ENCODE measurements at places on chromosomes 6 and 20.
A peak's percentile ranks its signal among the peaks of the same experiment; 100 is the strongest.

DNA sequence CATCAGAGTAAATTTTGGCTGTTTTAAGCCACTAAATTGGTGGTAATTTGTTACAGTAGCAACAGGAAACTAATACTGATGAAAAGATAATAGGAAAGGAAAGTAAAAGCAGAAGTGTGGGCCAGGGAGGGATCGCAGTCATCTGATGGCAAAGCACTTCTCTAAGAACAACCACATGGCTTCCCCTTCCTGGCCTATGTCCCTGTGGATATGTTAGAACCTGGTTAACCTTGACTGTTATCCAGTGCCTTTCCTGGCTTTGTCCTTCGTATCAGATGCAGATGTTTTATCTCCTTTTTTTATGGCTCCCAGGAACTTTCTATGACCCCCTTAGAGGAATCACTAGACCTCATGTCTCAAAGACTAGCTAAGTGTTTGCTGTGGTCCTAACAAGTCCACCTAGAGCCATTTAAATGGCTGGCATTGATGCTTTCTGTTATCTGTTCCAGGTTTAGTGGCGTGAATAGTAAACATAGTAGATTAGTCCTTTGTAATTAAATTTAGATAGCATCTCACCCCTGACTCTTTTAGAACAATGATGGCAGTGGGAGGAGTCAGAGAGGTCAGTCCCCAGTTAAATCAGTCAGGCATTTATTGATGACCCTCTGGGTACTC, 79.2 kb upstream of the PHACTR2 start:
- DNase-seq = no peak

DNA sequence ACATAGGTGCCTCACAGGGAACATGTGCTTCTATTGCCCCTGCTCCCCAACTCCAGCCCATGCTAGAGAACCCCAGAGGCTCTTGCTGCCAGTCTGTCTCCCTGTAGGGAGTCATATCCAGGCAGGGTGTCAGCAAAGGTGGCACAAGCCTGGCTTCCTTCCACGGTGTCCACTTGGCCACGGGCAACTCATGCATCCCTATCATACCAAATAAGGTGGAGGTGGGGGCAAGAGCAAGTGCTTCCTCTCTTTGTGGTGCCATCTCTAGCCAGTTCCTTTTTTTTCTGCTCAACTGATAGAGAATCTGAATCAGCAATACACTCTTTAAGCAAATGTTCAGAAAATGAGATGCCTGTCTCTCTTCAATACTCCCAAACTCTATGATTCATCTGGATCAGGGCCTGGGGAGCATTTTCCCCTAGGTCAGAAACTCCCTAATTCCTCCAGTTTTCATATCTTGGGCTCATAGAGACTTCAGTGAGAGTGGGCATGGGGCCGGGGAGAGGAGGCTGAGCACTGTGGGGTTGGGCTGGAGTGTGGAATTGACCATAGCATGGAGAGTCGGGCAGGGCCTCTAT, 105.1 kb upstream of the GPR6 start:
- no peak for DNase-seq

DNA sequence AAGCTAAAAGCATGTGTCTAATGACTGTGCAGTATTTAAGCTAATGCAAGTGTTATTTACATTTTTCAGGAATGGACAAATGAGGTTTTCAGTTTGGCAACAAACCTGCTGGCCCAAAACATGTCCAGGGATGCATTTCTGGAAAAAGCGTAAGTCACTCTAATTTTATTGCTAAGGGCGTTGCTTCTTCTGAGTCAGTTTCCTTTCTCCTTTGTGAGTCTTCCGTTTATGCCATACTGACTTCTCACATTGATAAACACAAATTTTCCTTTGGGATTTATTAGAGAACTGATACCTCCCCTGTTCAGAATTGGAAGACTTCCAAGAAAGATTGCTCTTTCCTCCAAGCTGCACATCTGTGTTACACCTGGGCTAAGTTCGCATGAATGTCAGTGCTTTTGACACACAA, 422.9 kb upstream of the PLCB4 start:
- no peak for DNase-seq

DNA sequence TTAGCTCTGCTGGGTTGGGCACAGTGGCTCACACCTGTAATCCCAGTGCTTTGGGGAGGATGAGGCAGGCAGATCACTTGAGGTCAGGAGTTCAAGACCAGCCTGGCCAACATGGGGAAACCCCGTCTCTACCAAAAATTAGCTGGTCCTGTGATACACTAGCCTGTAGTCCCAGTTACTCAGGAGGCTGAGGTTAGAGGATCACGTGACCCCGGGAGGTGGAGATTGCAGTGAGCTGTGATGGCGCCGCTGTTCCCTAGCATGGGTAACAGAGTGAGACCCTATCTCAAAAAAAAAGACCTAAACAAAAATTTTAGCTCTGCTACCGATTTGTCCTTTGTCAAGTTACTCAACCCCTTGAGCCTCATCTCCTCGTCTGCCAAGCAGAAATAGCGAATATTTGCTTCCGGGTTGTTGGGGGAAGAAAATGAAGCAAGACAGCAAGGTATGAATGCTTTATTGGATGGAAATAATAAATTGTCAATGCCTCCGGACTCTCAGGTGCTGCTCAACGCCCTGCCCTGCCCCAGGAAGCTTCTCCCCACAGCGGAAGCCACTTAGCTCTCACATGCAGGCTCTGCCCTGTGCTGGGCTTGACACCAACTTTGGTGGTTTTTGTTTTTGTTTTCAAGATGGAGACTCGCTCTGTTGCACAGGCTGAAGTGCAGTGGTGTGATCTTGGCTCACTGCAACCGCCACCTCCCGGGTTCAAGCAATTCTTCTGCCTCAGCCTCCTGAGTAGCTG, 24.9 kb upstream of the ITCH start:
- DNase-seq = no peak

DNA sequence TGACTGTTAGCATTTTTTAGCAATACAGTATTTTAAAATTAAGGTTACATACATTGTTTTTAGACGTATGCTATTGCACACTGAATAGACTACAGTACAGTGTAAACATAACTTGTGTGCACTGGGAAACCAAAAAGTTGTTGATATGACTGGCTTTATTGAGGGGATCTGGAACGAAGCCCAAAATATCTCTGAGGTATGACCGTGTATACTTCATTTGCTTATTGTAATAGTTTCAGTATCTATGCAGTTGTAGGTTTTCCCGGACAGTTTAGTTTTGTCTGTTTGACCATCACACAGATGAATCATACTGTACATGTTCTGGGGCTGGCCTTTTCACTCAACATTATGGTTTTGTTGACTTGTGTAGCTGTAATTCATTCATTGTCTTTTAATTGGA, 6.9 kb upstream of the ZBTB12 start:
- DNase-seq = peak; percentile 60

GRCh38 chr6:57162028-57162427, 10.1 kb upstream of the BAG2 start:
- DNase-seq = no peak

GRCh38 chr6:49087369-49087768, 375.7 kb downstream of the MMUT start:
- no peak for DNase-seq

GRCh38 chr20:44728801-44729443, 13.8 kb downstream of the CCN5 start:
- DNase-seq = no peak

GRCh38 chr6:125102411-125102810, 51.2 kb upstream of the TPD52L1 start:
- no peak for DNase-seq

DNA sequence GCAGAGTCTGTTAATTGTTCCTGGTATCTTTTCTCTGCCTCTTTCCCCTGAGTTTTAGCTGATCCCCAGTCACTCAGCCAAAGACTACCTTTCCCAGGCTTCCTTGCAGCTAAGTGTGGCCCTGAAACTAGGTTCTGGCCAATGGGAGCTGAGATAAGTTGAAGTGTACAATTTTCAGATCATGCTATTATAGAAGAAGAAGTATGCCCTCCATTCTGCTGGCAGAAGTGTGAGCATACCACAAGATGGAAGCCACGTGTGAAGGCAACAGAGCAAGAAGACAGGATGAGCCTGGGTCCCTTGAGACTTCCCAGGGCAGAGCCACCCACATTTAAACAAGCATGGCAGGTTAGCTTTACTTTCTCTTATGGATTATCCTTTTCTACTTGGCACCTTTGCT, 273.2 kb downstream of the HIVEP2 start:
- no peak for DNase-seq

GRCh38 chr6:106502559-106502958, 126.7 kb downstream of the RTN4IP1 start:
- no peak for DNase-seq

GRCh38 chr20:47785854-47786764, 828 bp upstream of the SULF2 start:
- no peak for DNase-seq

DNA sequence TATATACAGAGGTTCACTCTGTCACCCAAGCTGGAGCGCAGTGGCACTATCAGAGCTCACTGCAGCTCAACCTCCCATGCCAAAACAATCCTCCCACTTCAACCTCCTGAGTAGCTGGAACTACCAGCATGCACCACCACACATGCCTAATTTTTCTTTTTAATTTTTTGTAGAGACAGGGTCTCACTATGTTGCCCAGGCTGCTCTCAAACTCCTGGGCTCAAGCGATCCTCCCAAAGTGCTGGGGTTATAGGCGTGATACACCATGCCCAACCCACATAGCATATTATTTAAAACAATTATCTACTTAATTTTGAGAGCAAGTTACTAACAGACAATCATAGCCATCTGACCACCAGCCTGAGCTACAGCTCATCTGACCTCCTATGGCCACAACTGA, 459.9 kb upstream of the JARID2 start:
- no peak for DNase-seq

DNA sequence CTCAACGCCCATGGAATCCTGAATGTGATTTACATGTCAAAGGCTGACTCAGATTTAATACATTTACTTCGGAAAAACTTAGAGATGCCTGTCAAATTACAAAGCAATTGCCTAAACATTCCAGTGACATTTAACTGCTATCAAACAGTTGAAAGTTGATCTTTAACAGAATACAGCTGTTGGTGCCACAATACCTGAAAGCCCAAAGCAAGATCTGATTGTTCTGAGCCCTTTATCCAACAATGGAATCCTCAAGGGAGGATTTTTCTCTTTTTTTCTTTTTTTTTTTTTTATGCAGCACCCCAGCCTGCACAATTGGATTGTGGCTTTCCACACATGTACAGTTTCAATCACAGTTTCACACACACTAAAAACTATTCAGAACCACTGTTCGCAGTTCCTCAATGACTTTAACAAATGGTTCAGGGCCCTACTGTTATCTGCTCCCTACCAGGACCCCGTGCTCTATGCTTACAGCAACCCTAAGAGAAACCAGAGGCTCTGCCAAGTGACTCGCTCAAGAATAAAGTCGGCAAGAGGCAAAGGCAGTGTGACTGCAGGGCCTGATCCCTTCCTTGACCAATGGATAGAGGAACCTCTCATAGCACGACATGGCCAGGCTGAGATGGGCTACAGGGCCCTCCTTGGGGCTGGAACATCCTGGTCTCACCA, 33.3 kb downstream of the EPB41L2 start:
- no peak for DNase-seq

- DNase-seq = no peak
These were observed 55.0 kb upstream of the DACT2 start for GRCh38 chr6:168374541-168375071.

DNA sequence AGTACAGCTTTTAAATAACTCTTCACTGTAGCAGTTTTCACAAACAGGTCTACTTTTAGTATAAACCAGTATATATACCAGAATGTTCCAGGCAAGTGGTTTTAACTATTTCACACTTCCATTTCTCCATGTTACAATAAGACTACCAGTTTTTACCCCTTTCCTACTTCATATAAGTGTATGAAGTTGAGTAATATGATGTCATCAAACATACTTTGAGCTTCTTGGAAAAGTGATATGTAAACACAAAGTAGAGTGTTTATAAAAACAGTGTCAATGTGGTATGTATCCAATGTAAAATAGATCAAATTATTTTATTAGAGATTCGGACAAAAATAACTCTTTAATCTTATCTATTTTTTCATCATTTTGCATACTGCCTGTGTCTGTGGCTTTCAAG, 2.5 kb upstream of the PAQR8 start:
- DNase-seq = no peak

- peak; percentile 46 for DNase-seq
These were observed 60.2 kb downstream of the GCLC start for GRCh38 chr6:53484476-53485280.

DNA sequence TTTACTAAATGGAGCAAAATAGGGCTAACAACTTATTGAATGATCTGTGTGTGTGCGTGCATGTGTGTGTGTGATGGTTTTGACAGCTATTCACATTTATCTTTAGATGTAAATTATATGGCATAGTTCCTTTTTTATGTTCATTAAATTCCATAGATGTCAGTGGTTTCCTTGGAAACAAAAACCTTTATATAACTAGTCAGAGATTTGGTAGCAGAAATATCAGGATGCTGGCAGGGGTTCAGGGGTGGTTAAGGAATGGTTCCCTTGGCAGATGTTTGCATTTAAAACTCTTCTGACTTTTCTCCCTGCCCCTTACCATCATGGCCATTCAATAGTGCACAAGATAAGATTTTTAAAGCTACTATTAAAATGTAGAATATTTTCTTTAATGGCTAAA, 256.6 kb downstream of the PLCB1 start:
- no peak for DNase-seq

DNA sequence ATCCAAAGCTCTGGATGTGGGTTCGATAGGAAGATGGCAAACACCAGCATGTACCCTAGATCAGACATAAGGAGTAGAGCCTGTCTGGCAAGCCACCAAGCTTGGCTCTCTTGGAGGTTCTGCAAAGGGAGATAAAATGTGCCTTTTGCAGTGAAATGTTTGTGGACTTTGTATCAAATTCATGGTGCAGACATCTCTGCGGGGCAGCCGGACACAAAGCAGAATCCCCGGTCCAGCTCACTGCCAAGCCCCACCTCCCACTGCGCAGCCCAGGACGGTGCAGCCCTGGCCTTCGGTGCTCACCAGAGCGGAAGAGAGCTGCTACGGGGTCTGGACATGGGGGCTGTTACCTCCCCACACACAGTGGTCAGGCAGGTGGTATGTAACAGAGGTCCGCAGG, 333.6 kb upstream of the JARID2 start:
- DNase-seq = no peak

DNA sequence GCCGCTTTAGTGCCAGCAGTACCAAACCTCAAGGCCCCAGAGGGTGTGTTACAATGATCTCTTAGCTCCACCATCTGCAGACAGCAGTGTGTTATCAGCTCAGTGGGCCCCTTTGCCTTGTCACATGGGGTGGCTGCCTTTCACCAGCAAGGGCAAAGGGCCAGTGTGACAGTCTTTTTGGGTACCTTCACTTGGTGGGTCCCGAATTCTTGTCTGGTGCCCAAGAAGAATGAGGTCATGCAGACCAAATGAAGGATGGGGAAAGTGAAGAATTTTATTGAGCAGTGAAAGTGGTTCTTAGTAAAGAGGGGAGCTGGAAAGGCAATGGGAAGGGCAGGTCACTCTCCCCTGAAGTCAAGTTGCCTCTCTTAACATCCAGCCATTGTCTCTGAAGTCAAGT, 2.9 kb upstream of the SMIM28 start:
- DNase-seq = no peak

- no peak for DNase-seq
These were observed 162.7 kb downstream of the NFATC2 start for GRCh38 chr20:51379601-51380341.

DNA sequence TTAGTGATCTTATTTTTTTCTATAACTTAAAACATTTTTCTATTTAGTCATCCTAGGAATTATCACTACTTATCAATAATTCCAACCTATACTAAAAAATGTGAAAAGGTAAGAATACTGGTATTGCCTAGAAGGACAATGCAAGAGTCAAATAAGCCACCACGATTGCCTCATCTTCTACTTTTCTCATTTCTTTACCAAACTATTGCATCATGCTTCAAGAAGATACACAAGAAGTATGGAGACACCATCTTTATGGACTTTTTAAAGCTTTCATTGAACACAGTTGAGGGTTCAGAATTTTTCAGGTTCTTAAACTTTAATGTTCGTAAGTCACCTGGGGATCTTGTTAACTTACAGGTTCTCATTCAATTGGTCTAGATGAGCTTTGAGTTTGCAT, 25.9 kb downstream of the ELOVL2 start:
- no peak for DNase-seq
